ENCODE measurements at places on chromosomes 11 and 22.

DNA sequence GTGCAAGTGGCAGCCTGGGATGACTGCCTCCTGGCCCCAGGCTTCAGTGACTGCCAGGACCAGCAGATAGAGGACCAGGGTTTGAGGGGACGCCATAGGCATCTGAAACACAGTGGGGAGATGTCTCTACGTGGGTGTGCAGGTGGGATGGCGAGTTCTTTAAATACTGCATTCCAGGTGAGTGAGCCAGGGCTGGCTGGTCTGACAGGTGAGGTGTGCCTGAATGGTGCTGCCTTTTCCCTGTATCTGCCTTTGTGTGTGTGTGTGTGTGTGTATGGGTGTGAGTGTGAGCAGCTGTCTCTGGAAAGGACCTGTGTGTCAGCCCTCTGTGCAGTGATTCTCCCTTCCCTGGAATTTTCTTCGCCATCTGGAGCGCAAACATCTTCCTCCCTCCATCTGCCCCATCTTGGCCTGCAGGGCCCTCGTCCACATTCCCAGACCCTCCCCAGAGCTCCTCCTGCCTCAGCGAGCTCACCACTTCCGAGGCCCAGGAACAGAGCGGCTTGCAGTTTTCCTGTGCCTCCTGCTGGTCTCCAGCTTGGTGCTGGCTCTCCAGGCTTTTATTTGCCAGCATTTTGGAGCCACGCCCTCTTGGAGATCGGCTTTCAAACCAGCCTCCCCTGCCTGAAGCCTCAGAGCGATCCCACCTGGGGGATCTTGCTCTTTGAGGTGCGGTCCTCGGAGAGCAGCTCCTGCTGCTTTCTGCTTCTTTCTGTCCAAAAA lies at the start of gene GPHA2:
Gene GPHA2, minus strand, starts transcription at position 535 of the 723 bp plus-strand sequence. Its CDS starts 433 bp downstream, at position 102.
- no peak for DNase-seq
- no peaks in the 10 kb centered on the region for H3K4me1 ChIP-seq
- no peaks in the 10 kb centered on the region for H3K27me3 ChIP-seq
- no peak within 1 kb of the TSS for H3K27ac ChIP-seq

DNA sequence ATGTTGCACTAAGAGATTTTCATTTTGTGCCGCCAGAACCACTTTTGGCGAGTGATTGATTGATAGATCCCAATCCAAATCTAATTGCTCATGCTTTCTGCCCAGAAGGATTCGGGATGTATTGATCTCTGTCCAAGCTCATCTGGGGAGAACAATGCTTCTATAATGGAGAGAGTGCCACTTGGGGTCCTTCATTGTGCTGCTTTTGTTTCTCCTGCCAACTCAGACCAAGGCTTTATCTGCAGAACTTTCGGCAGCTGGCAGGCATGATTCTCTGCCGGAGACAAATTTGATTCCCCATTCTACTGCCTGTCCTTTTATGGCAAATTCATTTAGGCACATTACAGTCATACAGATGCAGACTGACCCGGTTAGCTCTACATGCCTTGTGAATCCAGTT lies 62.9 kb upstream of the NTM start:
- H3K4me3 ChIP-seq: no peak overlapping the region
- no peak overlapping the region for H3K27ac ChIP-seq
- no peaks in the 10 kb centered on the region for H3K4me1 ChIP-seq
- H3K36me3 ChIP-seq: no peaks in the 10 kb centered on the region
- no peak for DNase-seq

- H3K27me3 ChIP-seq: no peaks in the 10 kb centered on the region
- no peaks in the 10 kb centered on the region for H3K36me3 ChIP-seq
- H3K4me1 ChIP-seq: peaks cover 5% of the 10 kb centered on the region
Measured at GRCh38 chr11:109972939-109973338, 120.3 kb upstream of the ZC3H12C start.

- no peak overlapping the region for H3K27ac ChIP-seq
- DNase-seq: no peak
- H3K4me3 ChIP-seq: no peak overlapping the region
Measured at GRCh38 chr22:35034963-35035362, 31.0 kb upstream of the ISX start.

DNA sequence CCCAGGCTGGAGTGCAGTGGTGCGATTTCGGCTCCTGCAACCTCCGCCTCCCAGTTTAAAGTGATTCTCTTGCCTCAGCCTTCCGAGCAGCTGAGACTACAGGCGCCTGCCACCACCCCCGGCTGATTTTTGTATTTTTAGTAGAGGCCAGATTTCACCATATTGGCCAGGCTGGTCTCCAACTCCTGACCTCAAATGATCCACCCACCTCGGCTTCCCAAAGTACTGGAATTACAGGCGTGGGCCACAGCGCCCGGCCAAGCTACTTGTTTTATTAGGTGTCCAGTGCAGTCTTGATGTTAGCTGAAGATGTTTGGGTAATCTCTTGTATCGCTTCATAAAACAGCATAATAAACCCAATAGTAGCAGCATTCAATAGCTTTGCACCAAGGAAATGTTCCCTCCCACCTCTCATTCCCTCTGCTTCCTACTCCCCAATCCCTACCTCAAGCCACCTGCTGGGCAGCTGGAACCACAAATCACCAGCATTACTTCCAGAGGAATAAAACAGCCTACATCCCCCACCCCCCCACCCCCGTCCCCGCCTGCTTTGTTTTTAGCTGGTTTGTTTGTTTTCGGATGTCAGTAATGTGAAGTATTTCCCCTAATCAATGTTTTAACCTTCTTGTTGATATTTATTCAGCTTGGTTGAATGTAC lies 11.0 kb upstream of the GRIK4 start:
- peaks cover 18% of the 10 kb centered on the region for H3K27me3 ChIP-seq
- H3K36me3 ChIP-seq: peaks cover 7% of the 10 kb centered on the region
- no peak for DNase-seq
- H3K4me1 ChIP-seq: no peaks in the 10 kb centered on the region

GRCh38 chr11:128512474-128512996 lies 74.8 kb downstream of the ETS1 start:
- no peaks in the 10 kb centered on the region for H3K27me3 ChIP-seq
- no peak overlapping the region for H3K27ac ChIP-seq
- H3K4me3 ChIP-seq: no peak overlapping the region
- no peak for DNase-seq

GRCh38 chr11:88950975-88951374 lies 114.8 kb downstream of the GRM5 start:
- H3K27ac ChIP-seq: no peak overlapping the region
- H3K27me3 ChIP-seq: no peaks in the 10 kb centered on the region
- DNase-seq: no peak
- no peak overlapping the region for H3K4me3 ChIP-seq
- H3K36me3 ChIP-seq: no peaks in the 10 kb centered on the region
- peaks cover 8% of the 10 kb centered on the region for H3K4me1 ChIP-seq

DNA sequence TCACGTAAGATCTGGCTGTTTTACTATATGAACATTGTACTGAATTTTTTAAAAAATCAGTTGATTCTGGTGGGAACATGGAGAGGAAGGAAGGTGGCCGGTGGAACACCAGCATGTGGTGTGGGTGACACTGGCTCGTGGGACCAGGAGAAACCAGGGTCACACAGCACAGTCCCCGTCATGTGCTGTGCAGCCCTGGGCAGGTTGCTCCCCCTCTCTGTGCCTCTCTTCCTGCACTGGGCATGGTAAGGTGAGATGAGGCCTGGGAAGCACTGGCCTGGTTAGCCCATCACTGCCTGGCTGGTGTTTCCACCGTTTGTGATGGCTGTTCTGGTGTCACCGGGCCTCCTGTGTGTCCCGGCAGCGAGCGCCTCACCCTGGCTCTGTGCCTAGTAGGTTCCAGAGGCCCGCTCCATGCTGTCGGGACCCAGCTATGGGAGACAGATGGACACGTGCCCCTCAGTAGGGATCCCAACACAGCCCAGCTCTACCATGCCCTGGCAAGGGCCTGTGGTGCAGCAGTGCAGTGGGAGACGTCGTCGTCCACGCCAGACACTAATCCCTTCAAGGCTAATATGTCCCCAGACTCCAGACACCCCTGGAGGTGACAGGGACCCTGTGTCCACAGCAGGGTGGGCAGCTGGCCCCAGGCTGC lies 88.2 kb upstream of the LINC01488 start:
- H3K27ac ChIP-seq: no peak overlapping the region
- H3K36me3 ChIP-seq: no peaks in the 10 kb centered on the region
- H3K4me3 ChIP-seq: no peak overlapping the region
- H3K4me1 ChIP-seq: peaks cover 2% of the 10 kb centered on the region

GRCh38 chr22:28884747-28885350 lies 1.5 kb downstream of the ZNRF3 start:
- no peaks in the 10 kb centered on the region for H3K36me3 ChIP-seq
- H3K27ac ChIP-seq: no peak overlapping the region
- peaks cover 12% of the 10 kb centered on the region for H3K4me1 ChIP-seq
- peak overlapping the region; percentile 78 for H3K4me3 ChIP-seq

GRCh38 chr22:24324137-24324536 lies 53.5 kb downstream of the SPECC1L start:
- peaks cover 5% of the 10 kb centered on the region for H3K4me1 ChIP-seq
- no peak for DNase-seq
- H3K36me3 ChIP-seq: peaks cover 60% of the 10 kb centered on the region
- H3K4me3 ChIP-seq: no peak overlapping the region

GRCh38 chr11:64852804-64853509 lies 8.5 kb upstream of the CDC42BPG start:
- peaks cover 23% of the 10 kb centered on the region for H3K36me3 ChIP-seq
- no peaks in the 10 kb centered on the region for H3K27me3 ChIP-seq
- H3K4me3 ChIP-seq: no peak overlapping the region
- DNase-seq: no peak

DNA sequence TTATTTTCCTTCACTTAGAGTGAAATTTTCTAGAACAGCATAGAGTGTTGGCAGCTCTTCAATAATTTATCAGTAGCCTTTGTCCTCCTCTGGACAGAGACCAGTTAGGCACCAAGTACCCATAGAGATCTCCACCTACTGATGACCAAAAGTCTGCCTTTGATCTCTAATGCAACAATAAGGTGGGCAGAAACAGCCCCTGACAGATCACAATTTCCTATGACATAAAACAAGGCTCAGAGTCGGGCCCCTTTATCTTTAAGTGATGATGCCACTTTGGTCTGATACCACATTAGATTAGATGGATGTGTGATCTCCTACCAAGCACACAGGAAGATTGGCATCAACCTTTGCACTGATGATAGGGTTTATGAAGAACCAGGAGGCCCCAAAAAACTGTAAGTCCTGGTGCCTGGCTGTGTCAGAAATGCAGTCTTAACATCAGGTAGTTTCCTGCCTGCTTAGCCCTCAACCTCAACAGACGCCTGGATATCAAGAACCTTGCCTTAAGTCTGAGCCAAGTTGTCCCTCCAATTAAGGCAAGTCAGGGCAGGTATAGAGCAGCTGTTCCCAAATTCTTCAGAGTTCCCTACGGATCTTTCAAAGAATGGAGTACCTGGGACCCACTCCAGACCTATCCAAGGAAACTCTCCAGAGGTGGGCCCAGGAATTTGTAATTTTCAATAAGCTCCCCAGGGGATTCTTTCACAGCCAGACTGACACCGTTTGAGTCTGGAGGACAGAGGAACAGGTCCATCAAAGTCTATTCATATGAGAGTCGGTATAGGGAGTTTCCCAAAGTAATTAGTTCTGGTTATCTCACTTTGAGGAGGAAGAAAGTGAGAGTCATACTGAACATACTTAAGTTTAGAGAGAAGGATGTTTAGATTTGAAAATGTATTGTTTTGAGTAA lies 30.6 kb upstream of the TMPRSS4 start:
- H3K36me3 ChIP-seq: no peaks in the 10 kb centered on the region
- no peak overlapping the region for H3K27ac ChIP-seq
- DNase-seq: no peak
- H3K4me3 ChIP-seq: no peak overlapping the region

- H3K27ac ChIP-seq: no peak overlapping the region
- H3K27me3 ChIP-seq: peaks cover under 1% of the 10 kb centered on the region
- no peaks in the 10 kb centered on the region for H3K4me1 ChIP-seq
Measured at GRCh38 chr22:29706486-29706885, 13.3 kb upstream of the CABP7 start.

GRCh38 chr11:128568166-128568778 lies 19.1 kb downstream of the ETS1 start:
- no peaks in the 10 kb centered on the region for H3K27me3 ChIP-seq
- H3K4me1 ChIP-seq: no peaks in the 10 kb centered on the region
- no peak overlapping the region for H3K4me3 ChIP-seq
- no peaks in the 10 kb centered on the region for H3K36me3 ChIP-seq
- H3K27ac ChIP-seq: no peak overlapping the region

DNA sequence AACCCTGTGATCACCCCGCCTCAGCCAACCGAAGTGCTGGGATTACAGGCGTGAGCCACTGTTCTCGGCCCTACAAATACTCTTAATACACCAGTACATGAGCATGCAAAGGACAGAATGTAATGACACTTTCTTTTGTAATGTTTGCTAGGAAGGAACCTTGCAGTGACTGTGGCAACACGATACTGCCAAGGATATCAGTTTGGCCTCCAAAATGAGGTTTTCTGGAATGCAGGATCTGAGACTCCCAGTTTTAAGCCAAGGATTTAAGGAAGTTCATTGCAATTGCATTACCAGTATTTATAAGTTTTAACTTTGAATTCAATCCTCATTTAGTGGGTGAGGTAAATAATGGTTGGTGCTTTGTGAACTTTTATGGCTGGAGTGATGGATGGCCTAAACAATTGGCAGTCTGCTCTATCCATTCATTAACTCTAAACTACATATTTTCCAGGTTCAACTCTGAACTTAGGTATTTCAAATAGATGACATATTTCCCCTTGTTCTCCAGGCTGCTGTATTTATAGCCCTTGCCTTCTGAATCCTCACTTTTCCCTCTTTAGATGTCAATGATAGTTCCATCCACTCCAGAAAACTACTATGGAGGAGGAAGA lies 330.3 kb downstream of the C11orf87 start:
- no peaks in the 10 kb centered on the region for H3K36me3 ChIP-seq
- peaks cover 7% of the 10 kb centered on the region for H3K4me1 ChIP-seq
- H3K27me3 ChIP-seq: no peaks in the 10 kb centered on the region
- DNase-seq: no peak
- no peak overlapping the region for H3K27ac ChIP-seq

DNA sequence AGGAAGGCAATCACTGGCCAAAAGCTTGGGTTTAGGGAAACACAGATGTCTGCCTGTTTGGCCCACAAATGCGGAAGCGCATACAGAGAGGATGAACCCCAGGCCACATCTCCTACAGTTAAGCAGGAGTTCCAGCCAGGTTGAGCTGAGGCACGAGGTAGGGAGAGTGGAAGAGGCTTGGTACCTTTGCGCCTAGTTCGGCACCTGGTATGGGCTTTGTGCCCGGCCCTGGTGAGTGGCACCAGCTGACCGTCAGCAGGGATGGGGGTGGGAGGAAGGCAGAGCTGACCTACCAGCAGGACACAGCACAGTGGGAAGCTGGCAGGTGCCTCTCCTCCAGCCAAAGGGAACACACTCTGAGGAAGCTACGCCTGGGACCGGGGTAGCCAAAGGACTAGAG lies 57.6 kb downstream of the KCNC1 start:
- H3K27ac ChIP-seq: no peak overlapping the region
- peaks cover 17% of the 10 kb centered on the region for H3K4me1 ChIP-seq
- no peaks in the 10 kb centered on the region for H3K27me3 ChIP-seq
- H3K36me3 ChIP-seq: no peaks in the 10 kb centered on the region
- no peak for DNase-seq

GRCh38 chr11:32080361-32080980 lies 10.4 kb upstream of the RCN1 start:
- no peak for DNase-seq
- peak overlapping the region; percentile 83 for H3K27ac ChIP-seq
- H3K4me3 ChIP-seq: no peak overlapping the region
- H3K4me1 ChIP-seq: peaks cover 6% of the 10 kb centered on the region
- H3K27me3 ChIP-seq: peaks cover 1% of the 10 kb centered on the region

All from MCF 10A (cell line).